Body of pancreas (tissue), 4 donors: ENCODE measurements at places on chromosomes 16 and 17.
A peak's percentile ranks its signal among the peaks of the same experiment; 100 is the strongest.

DNA sequence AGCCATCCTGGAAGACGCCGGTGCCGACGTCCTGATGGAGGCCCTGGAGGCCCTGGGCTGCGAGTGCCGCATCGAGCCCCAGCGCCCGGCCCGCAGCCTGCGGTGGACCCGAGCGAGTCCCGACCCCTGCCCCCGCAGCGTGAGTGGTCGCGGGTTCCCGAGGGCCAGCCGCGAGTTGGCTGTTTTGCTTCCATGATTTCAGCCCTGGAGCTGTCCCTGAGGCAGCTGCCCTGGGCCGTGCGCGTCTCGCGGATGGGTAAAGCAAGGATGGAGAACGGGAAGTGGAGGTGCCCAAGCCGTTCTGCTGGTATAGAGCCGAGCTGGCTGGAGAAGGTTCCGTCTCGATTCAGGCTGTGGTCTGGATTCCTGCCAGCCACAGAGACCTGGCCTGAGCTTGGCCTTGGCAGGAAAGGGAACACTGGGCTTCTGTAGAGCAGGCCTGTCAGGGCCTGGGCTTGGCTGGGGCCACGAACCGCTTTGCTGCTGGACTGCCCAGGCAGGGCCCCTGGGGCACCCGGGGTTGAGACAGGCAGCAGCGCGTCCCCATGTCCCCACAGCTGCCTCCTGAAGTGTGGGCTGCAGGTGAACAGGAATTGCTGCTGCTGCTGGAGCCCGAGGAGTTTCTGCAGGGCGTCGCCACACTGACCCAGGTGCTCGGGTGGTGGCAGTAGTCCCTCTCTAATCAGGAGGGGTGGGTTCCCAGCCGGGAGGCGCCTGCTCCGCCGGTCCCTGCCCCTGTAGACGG, 941 bp upstream of the MRPS34 start:
- peak overlapping the region; percentile 91 for H3K27ac ChIP-seq
- H3K4me1 ChIP-seq, result peaks cover 48% of the 10 kb centered on the region
- peak; percentile 52 for DNase-seq
- peak overlapping the region; percentile 77 for H3K4me3 ChIP-seq
- peaks cover 9% of the 10 kb centered on the region for H3K36me3 ChIP-seq
- H3K27me3 ChIP-seq, result no peaks in the 10 kb centered on the region

DNA sequence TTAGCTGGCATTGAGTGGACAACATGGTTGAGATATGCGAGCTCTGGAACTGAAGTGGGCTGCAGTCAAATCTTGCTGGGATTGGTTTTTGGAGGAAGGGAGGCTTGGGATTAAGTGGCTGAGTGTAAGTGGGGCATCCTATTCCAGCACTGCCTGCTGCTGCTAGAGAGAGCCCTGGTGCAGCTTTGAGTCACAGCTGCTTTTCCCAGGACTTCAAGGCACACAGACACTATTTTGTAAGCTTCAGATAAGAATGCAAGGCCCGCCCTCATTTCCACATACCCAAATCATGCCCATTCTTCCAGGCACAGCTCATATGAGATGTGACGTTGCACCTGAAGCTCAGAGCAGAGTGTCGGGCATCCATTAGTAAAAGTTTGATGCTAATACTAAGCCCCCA, 10.2 kb upstream of the MAF start:
- no peaks in the 10 kb centered on the region for H3K36me3 ChIP-seq
- H3K27ac ChIP-seq, result no peak overlapping the region
- H3K4me1 ChIP-seq, result no peaks in the 10 kb centered on the region
- no peaks in the 10 kb centered on the region for H3K27me3 ChIP-seq

DNA sequence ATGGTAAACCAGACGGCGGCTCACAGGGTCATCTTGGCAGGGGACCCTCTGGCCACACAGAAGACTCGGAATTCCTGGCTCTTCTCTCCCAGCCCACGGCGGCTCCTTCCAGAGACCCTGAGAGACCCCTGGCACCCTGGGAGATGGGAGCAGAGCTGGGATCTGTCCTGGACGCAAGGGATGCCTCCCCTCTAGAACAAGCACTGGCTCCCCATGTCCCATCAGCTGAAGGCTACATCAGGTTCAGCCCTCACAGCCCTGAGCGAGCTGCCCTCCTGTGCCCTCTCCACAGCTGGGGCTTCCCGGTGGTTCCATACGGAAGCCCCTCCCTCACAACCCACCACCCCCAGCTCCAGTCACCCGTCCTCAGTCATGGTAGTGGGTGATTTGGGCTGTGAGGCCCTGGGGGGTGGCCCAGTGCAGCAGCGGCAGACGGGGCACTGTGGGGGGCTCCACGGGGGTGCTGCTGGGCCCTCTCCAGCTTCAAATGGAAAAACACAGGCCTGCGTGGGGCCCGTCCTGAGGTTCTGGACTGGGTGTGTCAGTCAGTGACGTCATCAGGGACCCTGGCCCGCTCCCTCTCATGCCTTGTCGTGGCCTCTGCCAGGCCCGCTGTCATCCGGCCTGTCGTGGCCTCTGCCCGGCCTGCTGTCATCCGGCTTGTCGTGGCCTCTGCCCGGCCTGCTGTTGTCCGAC, 13.0 kb upstream of the CBFA2T3 start:
- no peak overlapping the region for H3K27ac ChIP-seq
- H3K27me3 ChIP-seq, result peaks cover 11% of the 10 kb centered on the region
- no peak overlapping the region for H3K4me3 ChIP-seq
- DNase-seq, result no peak
- H3K36me3 ChIP-seq, result no peaks in the 10 kb centered on the region
- H3K4me1 ChIP-seq, result peaks cover 4% of the 10 kb centered on the region

DNA sequence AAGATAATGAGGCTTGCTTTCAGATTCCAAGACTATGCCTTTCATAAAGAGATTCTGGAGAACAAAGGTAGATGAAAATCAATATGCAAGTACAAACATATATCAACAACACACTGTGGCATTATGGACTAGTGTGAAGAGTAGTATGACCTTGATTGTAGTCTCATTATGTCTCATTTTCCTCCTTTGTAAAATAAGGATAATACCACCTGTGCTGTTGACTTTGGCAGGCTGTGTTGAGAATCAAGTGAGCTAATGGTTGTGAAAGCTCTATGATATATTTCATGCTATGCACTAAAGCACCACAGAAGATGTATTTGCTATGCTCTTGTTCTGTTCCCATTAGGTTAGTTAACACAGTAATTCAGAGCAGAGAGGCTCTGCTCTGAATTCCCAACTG, 78.5 kb upstream of the NACA2 start:
- no peaks in the 10 kb centered on the region for H3K36me3 ChIP-seq
- no peak overlapping the region for H3K4me3 ChIP-seq
- H3K27ac ChIP-seq, result no peak overlapping the region
- no peaks in the 10 kb centered on the region for H3K4me1 ChIP-seq
- H3K27me3 ChIP-seq, result no peaks in the 10 kb centered on the region

DNA sequence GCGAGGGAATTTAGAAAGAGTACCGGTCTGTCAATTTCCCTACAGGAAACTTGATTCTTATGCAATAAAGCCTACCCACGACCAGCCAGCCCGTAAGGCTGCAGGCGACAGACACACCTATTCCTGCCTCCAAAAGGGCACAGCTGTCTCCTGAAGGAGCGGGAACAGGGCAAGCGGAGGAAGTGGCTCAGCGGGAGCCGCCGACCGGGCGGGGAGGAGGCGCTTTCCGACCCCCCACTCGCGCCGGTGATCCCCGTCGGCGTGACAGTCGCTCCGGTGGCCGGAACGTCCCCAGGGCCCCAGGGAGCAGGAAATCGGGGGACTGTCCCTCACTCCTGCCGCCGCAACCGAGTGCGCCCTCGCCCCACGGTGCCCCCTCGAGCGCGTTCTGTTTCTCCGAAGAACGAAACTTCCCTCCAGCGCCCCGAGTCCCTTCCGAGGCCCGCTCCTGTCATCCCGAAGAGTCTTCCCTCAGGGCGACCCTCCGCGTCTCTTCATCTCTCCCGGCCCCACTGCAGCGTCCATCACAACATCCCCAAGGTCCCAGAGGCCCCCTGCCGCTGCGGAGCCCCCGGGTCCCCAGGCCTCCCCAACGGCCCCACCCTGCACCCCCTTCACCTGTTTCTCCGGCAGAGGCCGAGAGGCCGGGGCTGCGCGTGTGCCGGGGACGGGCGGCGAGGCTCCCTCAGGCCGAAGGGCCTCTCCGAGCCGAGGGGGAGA, 421 bp downstream of the STAT3 start:
- H3K27me3 ChIP-seq, result no peaks in the 10 kb centered on the region
- peak overlapping the region; percentile 97 for H3K4me3 ChIP-seq
- H3K4me1 ChIP-seq, result peaks cover 49% of the 10 kb centered on the region
- peak overlapping the region; percentile 99 for H3K27ac ChIP-seq
- H3K36me3 ChIP-seq, result no peaks in the 10 kb centered on the region

- H3K27ac ChIP-seq, result no peak overlapping the region
- H3K4me3 ChIP-seq, result no peak overlapping the region
- H3K27me3 ChIP-seq, result no peaks in the 10 kb centered on the region
- no peaks in the 10 kb centered on the region for H3K4me1 ChIP-seq
- H3K36me3 ChIP-seq, result no peaks in the 10 kb centered on the region
- DNase-seq, result no peak
Observed at GRCh38 chr16:23905027-23905426, 69.2 kb downstream of the PRKCB start.

- H3K4me3 ChIP-seq, result no peak overlapping the region
- H3K36me3 ChIP-seq, result peaks cover 33% of the 10 kb centered on the region
- no peaks in the 10 kb centered on the region for H3K27me3 ChIP-seq
- no peak for DNase-seq
- H3K27ac ChIP-seq, result no peak overlapping the region
Observed at GRCh38 chr16:1999866-2000514, 9.6 kb downstream of the ZNF598 start.

DNA sequence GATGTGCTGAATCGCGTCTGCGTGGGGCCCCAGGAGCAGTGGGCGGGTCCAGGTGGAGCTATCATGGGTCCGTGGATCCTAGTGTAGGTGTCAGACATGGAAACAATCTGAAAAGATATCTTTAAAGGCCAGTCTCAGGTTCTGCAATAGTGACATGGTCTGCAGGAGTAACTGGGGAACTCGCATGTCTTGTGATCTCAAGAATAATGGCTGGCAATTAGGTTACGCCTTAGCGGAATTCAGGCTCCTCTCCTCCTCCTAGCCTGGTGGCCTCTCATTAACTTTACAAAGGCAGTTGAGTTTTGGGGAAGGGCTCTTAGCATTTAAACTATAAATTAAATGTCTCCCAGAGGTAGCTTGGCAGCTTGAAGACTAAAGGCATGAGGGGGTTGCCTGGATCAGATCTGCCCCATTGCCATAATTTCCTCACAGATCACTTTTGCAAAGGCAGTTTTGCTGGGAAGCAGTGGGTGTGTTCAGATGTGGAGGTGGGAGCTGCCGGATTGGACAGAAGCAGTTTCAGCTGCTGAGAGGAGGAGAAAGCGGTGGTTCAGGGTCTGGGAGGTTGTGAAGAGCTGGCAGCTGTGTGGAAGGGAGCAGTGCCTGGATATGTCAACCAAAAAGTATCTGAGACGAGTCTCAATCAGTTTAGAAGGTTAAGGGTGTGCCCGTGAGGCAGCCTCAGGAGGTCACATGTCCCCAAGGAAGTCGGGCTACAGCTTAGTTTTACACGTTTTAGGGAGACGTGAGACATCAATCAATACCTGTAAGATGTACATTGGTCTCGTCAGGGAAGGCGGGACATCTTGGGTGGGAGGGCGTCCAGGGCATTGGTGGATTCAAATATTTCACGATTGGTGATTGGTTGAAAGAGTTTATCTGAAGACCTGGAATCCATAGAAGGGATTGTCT, 2.7 kb downstream of the TBCD start:
- no peaks in the 10 kb centered on the region for H3K27me3 ChIP-seq
- no peak overlapping the region for H3K27ac ChIP-seq
- H3K4me1 ChIP-seq, result peaks cover 13% of the 10 kb centered on the region
- DNase-seq, result no peak
- no peaks in the 10 kb centered on the region for H3K36me3 ChIP-seq

DNA sequence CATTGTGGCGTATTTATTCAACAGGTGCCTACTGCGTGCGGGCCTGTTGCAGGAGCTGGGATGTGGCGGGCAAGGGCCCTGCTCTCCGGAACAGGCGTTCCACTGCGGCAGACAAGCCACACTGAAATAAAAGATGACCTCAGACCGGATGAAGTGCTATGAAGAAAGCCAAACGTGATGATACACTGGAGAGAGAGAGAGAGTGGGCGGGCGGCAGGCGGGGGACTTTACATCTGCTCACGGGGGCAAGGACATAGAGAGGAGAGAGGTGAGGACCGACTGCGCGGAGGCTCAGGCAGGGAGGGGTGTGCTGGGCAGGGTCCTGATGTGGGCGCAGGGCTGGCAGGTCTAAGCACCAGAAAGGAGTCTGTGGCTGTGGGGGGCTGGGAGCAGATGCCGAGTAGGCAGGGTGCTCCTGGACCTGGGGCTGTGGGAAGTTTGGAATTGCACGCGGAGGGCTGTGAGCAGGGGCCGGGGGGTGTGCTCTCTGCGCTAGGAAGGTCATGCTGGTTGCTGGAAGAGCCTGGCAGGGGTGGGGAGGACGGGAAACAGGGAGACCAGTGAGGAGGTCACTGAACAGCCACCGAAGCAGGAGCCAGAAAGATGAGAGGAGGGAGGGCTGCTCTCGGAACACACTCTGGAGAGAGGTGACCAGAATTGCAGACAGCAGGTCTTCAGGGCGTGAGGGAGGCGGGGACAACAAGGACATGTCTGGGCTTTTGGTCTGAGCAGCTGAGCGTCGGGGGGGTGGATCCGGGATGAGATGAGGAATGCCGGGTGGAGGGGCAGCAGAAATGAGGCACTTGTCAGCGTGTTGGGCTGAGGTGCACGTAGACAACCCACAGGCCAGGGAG, 9.9 kb downstream of the MXRA7 start:
- no peak for DNase-seq
- H3K36me3 ChIP-seq, result no peaks in the 10 kb centered on the region
- no peak overlapping the region for H3K4me3 ChIP-seq
- no peaks in the 10 kb centered on the region for H3K27me3 ChIP-seq
- peaks cover 19% of the 10 kb centered on the region for H3K4me1 ChIP-seq
- H3K27ac ChIP-seq, result no peak overlapping the region

DNA sequence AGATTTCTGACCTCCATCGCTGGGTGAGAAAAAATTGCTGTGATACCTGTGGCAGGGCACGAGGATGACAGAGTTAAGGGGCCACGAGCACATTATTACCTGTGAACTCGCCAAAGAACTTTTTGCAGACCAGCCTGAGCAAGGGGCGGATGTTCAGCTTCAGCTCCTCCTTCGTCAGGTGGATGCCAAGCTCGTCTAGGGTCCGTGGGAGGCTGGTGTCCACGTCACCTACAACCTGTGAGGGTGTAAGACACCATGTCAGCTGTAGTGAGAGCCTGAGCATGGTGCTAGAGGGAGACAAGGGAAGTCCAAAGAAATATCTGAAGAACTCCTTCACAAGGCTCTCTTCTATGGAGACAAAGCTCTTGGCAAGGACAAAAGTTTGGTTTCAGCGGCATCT, 17.1 kb downstream of the HIGD1B start:
- H3K36me3 ChIP-seq, result peaks cover 34% of the 10 kb centered on the region
- no peak overlapping the region for H3K4me3 ChIP-seq
- no peak for DNase-seq
- H3K27me3 ChIP-seq, result no peaks in the 10 kb centered on the region
- no peaks in the 10 kb centered on the region for H3K4me1 ChIP-seq
- no peak overlapping the region for H3K27ac ChIP-seq
